ENCODE measurements at places on chromosomes 16 and 17.

DNA sequence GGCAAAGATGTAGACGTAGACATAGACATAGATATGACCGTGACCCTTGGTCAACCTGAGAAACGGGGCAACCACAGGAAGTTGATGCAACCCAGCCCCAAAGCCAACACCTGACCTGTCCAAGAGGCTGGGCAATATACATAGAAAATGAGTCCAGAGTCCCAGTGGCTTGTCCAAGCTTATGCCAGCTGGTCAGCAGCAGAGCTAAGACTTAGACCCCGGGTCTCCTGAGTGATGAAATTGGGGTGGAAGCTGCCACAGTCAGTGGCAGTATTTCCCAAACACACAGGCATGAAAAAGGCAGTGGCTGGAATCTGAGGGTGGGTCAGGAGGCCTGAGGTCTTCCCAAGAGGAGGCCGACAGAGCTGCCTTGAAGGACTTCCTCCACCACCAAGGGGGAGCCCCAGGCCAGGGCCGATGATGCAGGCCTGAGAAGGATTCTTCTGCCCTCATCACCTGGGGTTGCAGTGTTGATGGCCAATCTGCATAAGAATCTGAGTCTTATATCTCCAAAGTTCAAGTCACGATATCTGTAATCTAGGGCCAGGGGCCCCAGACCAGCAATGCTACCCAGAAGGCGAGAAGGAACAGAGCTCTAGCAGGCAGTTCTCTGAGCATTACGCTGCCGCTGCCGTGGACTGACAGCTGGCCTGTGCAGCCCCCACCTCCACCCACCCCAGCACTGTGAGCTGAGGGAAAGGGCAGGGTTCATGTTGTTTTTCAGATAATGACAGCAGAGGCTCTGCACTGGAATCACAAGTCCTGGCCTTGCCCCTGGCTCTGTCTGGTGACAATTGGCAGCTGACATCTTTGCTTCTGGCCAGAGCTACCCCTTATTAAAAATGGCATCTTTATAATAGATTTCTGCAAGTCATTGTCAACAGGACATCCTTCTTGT lies 72.7 kb downstream of the GNAO1 start:
- no peak for DNase-seq

DNA sequence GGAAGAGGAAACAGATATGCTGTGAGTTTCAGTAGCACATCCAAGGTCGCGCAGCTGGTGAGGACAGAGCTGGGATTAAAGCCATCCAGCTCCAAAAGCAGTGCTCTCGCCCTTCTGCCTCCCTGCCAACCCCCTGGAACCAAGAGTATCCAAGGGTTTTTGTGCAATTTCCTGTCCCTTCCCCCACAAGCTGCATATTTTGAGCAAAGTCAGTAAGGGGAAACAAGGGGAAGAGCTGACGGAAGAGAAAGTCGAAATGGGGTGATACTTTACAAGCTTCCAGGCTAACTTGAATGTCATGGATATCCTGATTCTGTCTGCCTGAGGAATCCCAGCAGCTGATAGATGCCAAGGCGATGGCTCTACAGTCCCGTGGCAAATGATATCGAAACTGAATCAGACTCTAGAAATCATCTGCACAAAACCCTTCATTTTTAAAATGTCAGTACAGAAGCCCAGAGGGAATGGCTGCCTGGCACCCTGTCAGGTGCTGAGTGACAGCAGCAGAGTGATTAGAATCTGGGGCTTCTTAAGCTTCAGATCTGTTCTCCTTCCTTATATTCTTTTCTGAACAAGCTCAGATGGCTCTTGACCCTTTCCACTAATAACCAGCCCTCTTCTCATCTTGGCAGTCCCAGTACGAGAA lies 42.9 kb upstream of the TEKT3 start:
- no peak for DNase-seq

- DNase-seq: no peak
These were observed 95.3 kb downstream of the BMERB1 start for GRCh38 chr16:15529673-15530072.

GRCh38 chr17:75061055-75061438 lies 14.0 kb downstream of the KCTD2 start:
- no peak for DNase-seq

DNA sequence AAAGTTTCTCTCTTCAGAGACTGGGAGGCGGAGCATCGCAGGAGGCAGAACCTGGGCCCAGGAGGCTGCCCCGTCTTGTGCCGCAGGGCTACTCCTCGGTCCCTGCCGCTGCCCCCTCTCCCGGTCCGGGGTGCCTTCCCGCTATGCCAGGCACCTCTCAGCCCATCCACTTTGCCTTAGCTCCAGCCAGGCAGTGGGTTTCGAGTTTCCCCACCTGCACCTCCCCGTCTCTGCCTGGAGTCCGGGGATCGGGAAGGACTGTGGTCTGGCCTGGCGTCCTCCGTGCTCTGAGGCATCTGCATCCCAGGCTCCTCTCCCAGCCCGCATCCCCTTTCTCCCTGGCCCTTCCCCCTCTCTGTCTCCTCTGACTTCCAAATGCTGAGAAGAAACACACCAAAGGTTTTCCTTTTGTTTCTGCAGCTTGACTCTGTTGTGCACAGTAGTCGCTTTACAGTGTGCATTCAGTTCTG lies 26.8 kb upstream of the PIK3R6 start:
- no peak for DNase-seq

- no peak for DNase-seq
These were observed 75.2 kb downstream of the RBFOX3 start for GRCh38 chr17:79535728-79536025.

DNA sequence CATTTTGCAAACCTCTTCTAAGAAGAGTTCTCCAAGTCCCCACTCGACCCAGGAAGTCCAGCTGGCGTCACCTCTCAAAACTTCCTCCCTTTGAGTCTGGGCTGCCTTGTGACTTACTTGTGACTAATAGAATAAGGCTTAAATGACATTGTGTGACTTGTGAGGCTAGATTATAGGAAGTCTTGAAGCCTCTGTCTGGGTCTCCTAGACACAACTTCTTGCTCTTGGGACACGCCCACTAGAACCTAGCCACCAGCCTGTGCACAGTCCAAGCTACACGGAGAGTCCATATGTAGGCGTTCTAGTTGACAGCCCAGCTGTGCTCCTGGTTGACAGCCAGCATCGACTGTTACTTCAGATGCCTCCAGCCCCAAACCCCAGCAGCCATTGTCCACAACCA lies 66.7 kb upstream of the TANC2 start:
- no peak for DNase-seq

DNA sequence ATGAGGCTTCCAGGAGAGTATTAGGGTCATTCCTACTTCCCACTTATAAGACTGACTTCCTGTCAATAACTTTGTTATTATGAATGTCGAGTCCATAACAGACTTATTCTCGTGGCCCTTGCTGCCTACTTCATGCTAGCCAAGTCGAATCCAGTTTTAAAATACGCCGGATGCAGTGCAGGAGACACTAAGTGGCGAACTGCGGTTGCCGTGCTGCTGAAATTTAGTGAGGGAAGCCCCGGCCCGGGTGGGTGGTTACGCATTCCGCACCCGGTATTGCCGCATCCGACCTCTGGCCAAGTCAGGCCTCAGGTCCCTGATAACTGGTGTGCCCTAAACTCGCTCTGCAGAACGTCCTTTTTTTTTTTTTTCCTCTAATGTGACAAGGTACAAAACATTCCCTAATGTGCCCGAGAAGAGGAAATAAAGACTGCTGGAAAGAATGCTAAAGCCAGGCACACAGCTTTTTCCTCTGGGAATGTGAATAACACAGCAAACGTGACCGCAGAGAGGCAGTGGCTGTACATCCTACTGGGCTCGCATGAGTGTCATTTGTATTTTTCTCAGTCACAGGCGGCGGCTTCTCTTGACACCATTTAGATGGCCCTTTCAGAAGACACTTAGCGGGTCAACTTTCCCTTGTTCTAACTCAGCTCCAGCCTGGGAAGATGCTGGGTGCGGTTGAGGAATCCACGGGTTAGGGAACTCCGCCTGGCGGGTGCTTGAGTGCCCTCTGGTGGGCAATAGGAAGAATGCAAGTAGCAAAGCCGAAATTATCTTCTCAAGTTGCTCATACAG lies 7.1 kb upstream of the AKTIP start:
- no peak for DNase-seq
